ENCODE measurements at places on chromosomes 1 and 21. TPM values are rescaled to one million over a fixed set of nuclear protein-coding genes. Genes with fewer than 3 reads are reported as not detected.

The BSDC1 gene
- 76.3 TPM for total RNA-seq

The RAB7B gene
- 1.3 TPM for total RNA-seq

The CHI3L1 gene
- 339 TPM for total RNA-seq

The PTPN14 gene
- 49.6 TPM for total RNA-seq

The GPATCH2 gene
- total RNA-seq = 20.6 TPM

The OR2M3 gene
- total RNA-seq = not detected

The KIF21B gene
- total RNA-seq = 0.59 TPM

The ANGPTL1 gene
- total RNA-seq = 4.8 TPM

The SPATA21 gene
- not detected for total RNA-seq

The C1orf105 gene
- not detected for total RNA-seq

The PGLYRP3 gene
- total RNA-seq = not detected

The LY9 gene
- total RNA-seq = not detected

The PLOD1 gene
- 1,503 TPM for total RNA-seq

The MARK1 gene
- total RNA-seq = 0.59 TPM

The TDRD10 gene
- total RNA-seq = not detected

The CFAP107 gene
- total RNA-seq = not detected

The LRRC39 gene
- total RNA-seq = 0.37 TPM

The OR14K1 gene
- not detected for total RNA-seq

The CD1C gene
- total RNA-seq = not detected

The TSTD1 gene
- 17.8 TPM for total RNA-seq

The RNU1-4 gene
- total RNA-seq = under 0.01 TPM

The DCST1 gene
- not detected for total RNA-seq

The GRIK1 gene
- total RNA-seq = not detected

The SPRR1A gene
- total RNA-seq = not detected

The KPRP gene
- total RNA-seq = not detected

The DTL gene
- 1.8 TPM for total RNA-seq

The OR6K3 gene
- not detected for total RNA-seq

The NTRK1 gene
- not detected for total RNA-seq

The NEXN gene
- total RNA-seq = 19.3 TPM

The GPR25 gene
- total RNA-seq = not detected

The PEX19 gene
- 46.9 TPM for total RNA-seq

The SHISAL2A gene
- not detected for total RNA-seq

The RRP15 gene
- 16.9 TPM for total RNA-seq

The RNF223 gene
- total RNA-seq = not detected

The ITPKB gene
- total RNA-seq = 3.2 TPM

The AVPR1B gene
- not detected for total RNA-seq

The AADACL4 gene
- total RNA-seq = not detected

The INTS11 gene
- total RNA-seq = 41.9 TPM

The WLS gene
- total RNA-seq = 95.2 TPM

The OR2G6 gene
- total RNA-seq = not detected

The KCNK2 gene
- 5.3 TPM for total RNA-seq

The OR2L8 gene
- not detected for total RNA-seq

The MSH4 gene
- 0.59 TPM for total RNA-seq

The SLC30A7 gene
- total RNA-seq = 58.2 TPM

The ADCY10 gene
- total RNA-seq = 0.05 TPM

The OR2T33 gene
- not detected for total RNA-seq

The MATN1 gene
- under 0.01 TPM for total RNA-seq

The LYPD8 gene
- total RNA-seq = not detected

The CIART gene
- 4.8 TPM for total RNA-seq

The KCNN3 gene
- total RNA-seq = 0.32 TPM

The PTGFRN gene
- total RNA-seq = 31.5 TPM

The BARHL2 gene
- total RNA-seq = not detected

The PTAFR gene
- total RNA-seq = 0.05 TPM
